Right cardiac atrium (tissue), 5 donors: ENCODE measurements at places on chromosomes 2 and 18. TPM values are rescaled to one million over a fixed set of nuclear protein-coding genes. Genes with fewer than 3 reads are reported as not detected.

The REEP1 gene
- total RNA-seq, result 28.1 TPM

DNA sequence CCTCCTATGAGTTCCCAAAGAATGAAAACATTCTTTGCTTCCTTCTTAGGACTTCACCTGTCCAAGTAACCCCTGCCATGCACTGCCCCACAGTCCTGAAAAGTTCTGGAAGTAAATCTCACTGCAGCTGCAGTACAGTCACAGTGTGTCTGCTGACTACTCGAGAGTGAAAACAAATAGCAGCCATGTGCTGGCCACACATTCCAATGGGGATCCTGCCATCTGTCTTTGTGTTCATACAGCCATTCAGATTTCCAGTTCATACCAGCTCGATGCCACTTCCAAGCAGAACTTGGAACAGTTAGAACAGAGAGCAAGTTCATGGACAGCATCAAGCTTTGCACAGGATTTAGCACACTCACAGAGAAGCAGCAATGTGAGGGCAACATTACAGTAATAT, 629.9 kb upstream of the ACVR2A start:
- no peak for DNase-seq

The GPR39 gene
- total RNA-seq, result not detected

DNA sequence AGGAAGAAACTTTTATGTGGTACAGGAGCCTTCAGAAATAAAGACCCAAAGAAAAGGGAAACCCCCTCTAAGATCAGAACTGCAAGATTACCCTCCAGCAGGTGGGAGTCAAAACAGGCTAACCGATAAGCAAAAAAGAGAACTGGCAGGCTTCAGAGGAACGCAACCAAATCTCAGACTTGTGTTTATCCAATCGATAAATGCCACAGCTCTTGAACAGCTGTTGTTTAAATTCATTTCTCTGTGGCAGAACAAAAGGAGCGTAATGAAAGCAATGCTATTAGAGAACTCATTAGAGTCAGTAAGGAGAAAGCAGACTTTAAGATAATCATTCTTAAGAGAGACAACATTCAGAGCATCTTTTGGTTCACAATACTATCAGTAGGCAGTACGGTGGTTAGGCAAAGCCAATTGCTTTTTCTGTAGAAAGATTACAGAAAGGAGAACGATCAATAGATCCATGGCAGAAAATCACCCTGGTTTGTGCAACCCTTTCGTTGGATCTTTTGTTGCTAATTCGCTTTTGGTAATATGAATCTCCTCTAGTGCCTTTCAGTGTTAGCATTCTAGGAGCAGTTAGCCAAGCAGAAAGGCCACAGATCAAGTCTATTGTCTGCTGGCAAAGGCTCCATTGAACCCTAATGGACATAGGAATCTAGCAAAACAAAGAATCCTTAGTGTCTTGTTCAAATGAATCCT, 476.4 kb upstream of the CHST9 start:
- DNase-seq, result no peak

GRCh38 chr18:63956755-63957154, 7.7 kb downstream of the HMSD start:
- no peak for DNase-seq

The WNT10A gene
- total RNA-seq, result not detected

DNA sequence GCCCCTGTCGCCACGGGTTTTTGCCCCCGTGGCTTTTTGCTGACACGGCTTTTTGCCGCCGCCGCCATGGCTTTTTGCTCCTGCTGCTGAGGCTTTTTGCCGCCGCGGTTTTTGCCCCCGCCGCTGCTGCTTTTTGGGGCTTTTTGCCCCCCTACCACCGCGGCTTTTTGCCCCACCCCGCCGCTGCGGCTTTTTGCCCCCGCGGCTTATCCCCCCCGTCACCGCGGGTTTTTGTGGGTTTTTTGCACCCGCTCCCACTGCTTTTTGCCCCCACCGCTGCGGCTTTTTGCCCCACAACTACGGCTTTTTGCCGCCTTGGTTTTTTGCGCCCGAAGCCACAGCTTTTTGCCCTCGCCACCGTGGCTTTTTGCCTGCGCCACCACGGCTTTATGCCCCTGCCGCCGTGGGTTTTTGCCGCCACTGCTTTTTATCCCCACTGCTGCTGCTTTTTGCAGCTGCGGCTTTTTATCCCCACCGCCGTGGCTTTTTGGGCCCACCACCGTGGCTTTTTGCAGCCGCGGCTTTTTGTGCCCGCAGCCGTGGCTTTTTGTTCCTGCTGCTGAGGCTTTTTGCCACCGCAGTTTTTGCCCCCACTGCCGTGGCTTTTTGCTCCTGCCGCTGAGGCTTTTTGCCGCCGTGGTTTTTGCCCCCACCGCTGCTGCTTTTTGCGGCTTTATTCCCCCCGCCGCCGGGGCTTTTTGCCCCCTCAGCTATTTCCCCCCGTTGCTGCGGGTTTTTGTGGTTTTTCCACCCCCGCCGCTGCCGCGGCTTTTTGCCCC, 2798.0 kb upstream of the TEKT4 start:
- DNase-seq, result no peak

DNA sequence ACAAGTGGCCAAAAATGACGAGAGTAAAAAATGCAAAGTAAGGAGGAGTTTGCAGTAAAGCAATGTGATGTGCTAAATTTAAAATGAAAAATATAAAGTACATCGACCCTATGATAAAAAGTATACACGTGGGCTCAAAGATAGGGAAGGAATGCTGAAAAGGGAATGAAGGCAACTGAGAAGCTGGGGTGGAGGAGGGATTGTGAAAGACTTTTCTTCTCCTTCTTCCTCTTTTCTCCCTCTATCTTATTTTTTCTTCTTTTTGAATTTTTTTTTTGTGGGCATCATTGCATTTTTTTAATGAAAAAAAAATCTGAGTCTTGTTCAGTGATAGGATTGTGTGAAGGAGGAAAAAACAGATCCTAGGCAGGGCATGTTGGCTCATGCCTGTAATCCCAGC, 57.6 kb upstream of the STK17B start:
- no peak for DNase-seq

- no peak for DNase-seq
Measured at GRCh38 chr2:30514848-30515435, 67.9 kb downstream of the LCLAT1 start.
